Astrocyte of the spinal cord (primary cell): ENCODE measurements at places on chromosomes 1 and 21.

GRCh38 chr1:229778794-229779193 lies 152.7 kb downstream of the URB2 start:
- no peak for DNase-seq

- peak; percentile 66 for DNase-seq
Measured at GRCh38 chr1:219264561-219264960, 90.9 kb downstream of the LYPLAL1 start.

- DNase-seq: peak; percentile 30
Measured at GRCh38 chr1:212284332-212284743, 872 bp upstream of the PPP2R5A start.

DNA sequence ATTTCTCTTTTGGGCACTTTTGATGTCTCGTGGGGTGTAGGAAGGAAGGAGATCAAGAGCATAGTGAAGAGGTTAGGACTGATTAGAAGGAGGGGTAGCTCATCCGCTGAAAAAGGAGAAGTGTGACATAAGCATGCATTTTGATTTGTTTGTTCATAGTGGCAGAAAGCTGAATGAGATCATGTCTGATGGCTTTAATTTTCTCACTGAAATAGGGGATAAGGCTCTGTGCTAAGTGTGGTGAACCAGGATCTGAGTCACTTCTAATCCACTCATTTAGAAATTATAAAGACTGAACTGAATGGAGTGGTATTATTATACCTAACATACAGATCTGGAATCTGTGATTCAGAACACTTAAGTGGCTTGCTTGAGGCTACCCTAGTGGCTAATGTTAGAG lies 344.5 kb downstream of the PDE4B start:
- DNase-seq: peak; percentile 0

DNA sequence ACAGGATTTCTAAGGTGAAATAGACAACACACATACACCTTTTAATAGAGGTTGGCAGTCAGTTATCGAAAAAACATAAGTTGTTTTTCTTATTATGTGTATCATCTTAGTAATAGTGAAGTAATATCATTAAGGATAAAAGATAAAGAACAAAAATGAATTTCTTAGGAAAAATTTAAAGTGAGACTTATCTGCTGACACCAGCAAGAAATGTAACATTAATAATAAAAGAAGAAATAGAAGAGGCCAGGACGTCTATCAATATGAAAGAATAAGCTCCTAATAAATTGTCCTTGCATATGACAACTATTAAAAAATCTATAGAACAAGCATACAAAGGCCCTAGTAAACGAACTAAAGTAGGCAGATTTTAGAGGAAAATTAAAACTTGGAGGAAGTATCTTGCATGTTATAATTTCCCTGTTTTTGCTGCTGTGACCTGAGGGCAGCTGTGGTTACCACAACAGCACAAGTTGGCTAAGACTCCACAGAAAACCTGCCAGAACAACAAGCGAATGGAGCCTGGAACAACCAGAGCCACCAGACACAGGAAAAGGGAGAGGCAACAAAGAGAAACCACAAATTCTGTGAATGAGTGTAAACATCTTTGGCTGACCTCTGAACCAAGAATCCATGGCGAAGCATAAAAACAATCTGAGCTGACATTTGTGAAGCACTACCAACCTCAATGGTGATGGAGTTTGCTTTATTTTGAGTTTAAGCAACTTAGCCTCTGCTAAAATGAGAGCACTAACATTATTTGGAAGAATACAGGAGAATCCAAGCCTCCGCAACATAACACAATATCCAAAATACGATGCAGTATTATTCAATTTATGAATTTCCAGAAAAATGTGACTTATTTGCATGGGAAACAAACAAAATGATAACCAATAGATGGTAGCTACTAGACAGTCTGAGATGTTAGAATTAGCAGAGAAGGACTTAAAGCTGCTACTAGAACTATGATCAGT lies 207.5 kb downstream of the KCNT2 start:
- DNase-seq: peak; percentile 94

GRCh38 chr1:245046315-245046714 lies 108.5 kb upstream of the KIF26B start:
- DNase-seq: no peak

DNA sequence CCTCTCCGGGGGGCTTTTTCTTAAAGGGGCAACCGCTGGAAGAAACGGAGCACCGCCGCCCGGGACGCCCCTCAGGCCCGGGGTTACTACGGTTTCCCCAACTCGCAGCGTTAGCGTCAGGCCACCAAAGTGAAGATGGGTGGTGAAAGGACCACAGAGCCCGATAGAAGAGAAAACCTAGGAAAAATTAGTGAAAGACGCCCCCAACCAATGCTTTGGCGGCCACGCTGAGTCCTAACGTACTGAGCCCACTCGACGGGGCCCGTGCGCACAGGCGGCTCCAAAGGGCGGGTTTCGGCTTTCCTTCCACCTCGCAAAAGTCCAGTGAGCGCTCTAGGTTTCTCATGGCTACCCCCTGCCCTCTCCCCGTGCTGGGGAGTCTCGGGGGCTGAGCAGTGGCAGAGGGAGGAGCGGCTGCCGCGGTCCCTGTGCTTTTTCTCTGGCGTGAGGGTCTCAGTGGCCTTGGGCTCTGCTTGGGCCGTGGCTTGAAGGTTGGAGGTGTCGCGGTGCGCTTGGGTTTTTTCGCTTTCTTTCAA lies 12.2 kb upstream of the SPEN start:
- DNase-seq: no peak

- DNase-seq: peak; percentile 78
Measured at GRCh38 chr1:23581219-23581618, 21.9 kb upstream of the ID3 start.

DNA sequence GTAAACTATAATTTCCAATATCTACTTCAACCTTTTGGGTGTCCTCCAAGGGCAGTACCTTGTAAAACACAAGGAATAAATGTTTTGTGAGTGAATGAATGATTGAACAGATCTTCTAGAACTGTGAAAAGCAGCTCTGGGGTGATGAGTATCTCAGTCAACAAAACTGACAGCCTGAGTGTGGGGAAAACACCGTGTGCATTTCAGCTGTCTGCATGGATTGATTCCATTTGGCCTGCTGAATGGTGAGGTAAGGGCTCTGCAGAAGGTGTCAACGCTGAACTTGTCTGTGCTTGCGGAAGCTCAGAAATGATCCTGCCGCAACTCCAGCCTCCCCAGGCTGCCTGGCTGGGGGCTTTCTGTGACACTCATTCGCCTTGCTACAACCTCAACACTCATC lies 7.4 kb upstream of the AGMAT start:
- DNase-seq: no peak

- no peak for DNase-seq
Measured at GRCh38 chr1:187985897-187986654, 1157.3 kb downstream of the PLA2G4A start.

DNA sequence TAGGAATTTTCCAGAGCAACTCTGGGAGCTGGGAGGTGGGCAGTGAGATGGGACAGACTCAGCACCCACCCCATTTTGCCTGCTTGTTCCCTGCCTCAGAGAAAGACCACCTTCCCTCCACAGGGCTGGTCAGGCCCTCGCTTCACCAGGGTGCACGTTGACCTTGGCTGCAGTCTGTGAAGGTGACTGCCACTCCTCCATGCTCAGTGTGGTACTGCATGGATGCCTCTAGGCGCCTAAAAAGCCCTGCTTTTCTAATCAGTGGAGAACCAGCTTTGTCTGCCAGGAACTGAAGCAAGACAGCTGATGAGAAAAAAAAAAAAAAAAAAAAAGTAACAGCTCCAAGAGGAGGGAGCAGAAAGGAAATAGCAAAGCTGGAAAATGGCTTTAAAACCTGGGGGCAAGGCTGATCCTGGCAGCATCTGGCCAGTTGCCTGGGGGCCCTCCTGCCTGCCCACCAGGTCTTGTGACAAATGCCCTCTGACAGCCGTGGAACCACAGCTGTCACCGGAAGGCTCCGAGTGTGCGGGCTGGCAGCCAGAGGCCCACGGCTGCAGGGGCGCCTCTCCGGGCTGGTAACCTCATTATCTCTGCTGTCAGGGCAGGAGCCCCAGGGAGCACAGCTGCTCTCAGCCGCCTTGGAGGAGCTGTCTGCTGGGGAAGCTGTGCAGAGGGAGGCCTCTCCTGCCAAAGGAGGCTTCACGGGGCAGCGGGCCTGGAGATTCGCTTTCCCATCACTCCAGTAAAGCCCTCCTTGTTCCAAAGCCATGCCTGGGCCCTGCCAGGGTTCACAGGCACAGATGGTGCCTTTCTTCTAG lies 13.7 kb downstream of the KIAA1614 start:
- peak; percentile 52 for DNase-seq

DNA sequence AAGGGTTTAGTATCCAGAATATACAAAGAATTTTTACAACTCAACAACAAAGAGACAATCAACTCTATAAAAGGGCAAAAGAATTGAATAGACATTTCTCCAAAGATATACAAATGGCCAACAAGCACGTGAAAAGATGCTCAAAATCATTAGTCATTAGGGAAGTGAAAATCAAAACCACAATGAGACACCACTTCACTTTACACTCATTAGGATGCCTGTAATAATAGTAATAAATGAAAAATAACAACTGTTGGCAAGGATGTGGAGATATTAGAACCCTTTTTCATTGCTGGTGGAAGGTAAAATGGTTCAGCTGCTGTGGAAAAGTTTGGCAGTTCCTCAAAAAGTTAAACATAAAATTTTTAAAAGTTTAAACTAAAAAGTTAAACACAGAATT lies 7.0 kb upstream of the ABCD3 start:
- DNase-seq: no peak

DNA sequence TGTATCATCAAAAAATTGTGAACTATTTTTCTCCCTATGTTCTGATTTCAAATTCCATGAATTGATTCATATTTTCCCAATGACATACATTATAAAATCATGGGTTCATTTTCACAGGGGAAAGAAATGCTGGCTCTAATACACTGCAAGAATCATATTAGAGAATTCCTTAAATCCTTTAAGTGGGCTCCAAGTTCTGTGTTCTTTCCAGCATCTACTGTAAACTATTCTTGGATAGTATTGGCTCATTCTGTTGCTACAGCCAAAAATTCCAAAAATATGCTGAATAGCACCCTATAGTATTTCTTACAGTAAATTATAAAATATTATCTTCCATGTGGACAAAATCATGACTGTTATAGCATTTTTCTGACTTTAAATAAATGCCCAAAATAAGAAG lies 19.0 kb upstream of the C1orf105 start:
- DNase-seq: no peak

- peak; percentile 79 for DNase-seq
Measured at GRCh38 chr1:238960071-238960470, 426.3 kb upstream of the CHRM3 start.

DNA sequence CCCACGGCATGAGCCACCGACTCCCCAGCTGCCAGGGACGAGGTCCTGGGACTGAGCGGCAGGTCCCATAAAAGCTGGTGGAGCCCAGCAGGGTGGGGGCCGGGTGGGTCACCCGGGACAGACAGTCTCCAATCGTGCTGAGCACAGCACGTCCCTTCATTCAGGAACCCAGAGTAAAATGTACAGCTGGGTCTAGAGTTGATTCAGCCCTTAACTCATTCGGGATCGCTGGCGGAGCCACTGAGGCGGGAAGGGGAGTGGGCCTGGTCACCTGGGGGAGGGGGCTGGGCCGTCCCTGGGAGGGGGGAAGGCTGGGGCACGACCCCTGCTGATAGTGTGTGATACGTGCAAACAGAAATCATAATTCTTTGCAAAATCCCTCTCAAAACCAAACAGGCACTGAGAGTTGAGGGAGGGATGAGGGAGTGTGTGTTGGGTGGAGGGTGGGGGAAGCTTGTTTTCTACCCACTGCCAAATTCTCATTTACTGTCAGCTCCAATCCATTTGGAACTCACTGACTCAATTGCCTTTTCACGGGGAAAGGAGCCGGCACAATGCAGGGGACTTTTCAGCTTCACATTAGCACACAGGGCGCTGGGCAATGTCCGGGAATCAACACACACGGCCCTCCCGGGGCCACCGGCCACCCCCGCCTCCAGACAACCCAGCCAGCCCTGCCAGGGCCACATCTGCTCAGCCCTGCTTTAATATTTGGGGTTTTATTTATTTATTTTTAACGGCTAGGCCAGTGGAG lies 13.8 kb downstream of the CASZ1 start:
- no peak for DNase-seq

DNA sequence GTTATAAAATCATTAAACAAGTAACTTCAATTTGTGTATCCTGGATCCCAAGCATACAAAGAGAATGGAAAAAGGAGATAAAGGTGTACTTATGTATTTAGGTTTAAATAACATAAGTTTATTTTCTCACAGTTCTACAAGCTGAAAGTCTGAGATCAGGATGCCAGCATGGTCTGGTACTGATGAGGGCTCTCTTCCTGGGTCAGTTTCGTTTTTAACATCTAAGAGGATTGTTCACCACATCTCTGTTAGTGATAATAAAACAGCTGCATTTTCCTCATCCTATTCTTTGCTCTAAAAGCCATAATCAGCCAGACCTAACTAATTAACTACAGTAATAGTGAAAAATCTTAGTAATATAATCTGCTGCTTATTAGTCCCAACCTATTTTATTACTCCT lies 5.2 kb downstream of the EGLN1 start:
- no peak for DNase-seq

DNA sequence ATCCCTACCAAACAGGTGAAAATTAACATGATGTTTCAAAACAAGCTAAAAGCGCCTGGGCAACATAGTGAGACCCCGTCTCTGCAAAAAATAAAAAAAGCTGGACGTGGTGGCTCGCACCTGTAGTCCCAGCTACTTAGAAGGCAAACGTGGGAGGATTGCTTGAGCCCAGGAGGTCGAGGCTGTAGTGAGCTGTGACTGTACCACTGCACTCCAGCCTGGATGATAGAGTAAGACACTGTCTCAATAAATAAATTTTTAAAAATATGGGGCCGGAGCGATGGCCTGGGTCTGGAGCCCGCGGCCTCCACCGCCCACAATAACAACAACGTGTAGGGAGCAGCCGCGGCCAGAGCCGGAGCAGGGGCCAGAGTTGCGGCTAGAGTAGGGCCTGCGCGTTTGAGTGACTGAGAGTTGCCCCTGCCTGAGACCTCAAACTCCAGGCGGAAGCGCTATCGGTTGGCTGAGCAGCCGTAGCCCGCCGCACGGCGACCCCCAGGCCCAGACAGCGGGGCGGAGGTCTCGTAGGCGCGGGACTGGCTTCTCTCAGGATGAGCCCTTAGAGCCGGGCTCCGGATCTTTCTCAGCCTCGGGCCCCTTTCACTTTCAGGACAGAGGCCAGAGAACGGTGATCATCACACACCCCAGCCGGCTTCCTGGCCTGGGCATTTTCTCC lies 41.4 kb downstream of the ZMYM1 start:
- no peak for DNase-seq

GRCh38 chr21:44920694-44921604 lies at the start of gene ITGB2:
ITGB2 (minus strand) TSS chr21:44920899; CDS start chr21:44910782, 10,117 bp downstream.
- no peak for DNase-seq

DNA sequence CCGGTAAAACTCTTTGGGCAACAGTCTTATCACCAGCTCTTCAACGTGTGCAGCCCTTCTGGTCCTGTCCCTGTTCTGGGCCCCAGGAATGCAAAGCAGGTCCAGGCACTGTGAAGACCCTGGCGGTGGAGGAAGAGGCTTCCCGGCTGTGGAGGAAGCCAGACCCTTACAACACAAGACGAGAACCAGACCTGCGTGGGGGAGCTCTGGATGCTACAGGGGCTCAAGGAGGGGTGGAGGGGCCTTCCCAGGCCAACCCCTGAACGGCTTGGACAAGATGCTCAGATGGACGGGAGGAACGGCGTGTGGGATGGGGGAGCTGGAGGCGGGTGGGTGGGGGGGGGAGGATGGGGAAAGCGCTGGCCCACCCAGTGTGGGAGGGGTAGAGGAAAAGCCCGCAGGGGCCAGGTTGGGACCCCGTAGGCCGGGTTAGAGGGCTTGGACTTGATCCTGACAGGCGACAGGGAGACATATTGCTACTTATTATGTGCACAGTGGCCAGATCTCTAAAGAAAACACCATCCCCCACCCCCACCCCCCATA lies 5.1 kb upstream of the OLIG2 start:
- DNase-seq: no peak

- DNase-seq: peak; percentile 20
Measured at GRCh38 chr1:57474137-57474750, 50.4 kb upstream of the DAB1 start.
